H9 (cell line): ENCODE measurements at places on chromosomes 2 and 18.

DNA sequence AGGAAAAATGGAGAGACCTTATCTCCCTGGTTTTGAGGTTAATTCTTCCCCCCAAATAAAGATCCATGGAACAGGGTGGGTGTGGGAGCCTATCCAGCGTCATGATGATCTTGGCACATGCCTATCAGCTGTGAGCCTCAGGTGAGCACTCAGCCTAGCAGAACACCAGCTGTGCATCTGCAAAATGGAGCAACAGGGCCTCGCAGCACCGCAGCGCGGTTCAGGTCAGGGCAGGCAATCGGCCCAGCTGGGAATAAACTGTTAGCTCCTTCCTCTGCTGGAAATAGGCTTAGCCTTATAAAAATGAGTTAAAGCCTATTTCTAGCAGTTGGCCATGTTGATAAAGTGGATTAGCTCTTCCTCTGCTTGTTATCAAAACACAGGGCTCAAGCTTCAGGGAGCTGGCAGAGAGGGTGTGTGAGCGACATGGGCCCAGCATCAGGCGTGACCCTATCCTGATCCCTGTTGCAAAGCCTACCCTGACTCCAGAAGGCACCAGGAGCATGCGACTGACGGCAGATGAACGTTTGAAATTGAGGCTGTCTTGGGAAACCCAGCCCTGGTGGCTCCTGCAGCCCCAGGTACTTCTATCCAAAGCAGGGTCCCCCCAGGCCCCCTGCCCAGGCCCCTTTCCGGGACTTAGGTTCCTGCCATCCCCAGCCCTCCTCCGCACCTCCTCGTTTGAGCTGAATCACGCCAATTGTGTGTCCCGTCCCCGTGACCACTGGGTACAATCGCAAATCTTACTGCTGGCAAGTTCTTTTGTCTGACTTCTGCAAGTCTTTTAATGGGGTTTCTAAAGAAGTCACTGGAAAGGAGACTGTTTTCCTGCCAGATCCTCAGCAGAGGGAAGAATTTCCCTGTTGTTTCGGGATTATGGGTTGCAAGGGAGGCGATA is 35.4 kb downstream of the ARHGEF4 start:
- no peak overlapping the region for H3K4me3 ChIP-seq
- H3K4me1 ChIP-seq, result no peaks in the 10 kb centered on the region
- H3K36me3 ChIP-seq, result peaks cover 13% of the 10 kb centered on the region
- no peaks in the 10 kb centered on the region for H3K27me3 ChIP-seq
- no peak for DNase-seq

GRCh38 chr2:240962300-240963064 is 35.9 kb upstream of the SNED1 start:
- no peaks in the 10 kb centered on the region for H3K36me3 ChIP-seq
- no peak overlapping the region for H3K27ac ChIP-seq
- DNase-seq, result peak; percentile 31
- no peaks in the 10 kb centered on the region for H3K27me3 ChIP-seq
- H3K4me3 ChIP-seq, result no peak overlapping the region
- H3K4me1 ChIP-seq, result no peaks in the 10 kb centered on the region; the same call in 1 of the 2 replicates

GRCh38 chr2:225104971-225105370 is 62.7 kb upstream of the DOCK10 start:
- peaks cover 3% of the 10 kb centered on the region; the same call in 1 of the 2 replicates for H3K4me1 ChIP-seq
- H3K36me3 ChIP-seq, result no peaks in the 10 kb centered on the region
- no peaks in the 10 kb centered on the region for H3K27me3 ChIP-seq
- DNase-seq, result no peak

DNA sequence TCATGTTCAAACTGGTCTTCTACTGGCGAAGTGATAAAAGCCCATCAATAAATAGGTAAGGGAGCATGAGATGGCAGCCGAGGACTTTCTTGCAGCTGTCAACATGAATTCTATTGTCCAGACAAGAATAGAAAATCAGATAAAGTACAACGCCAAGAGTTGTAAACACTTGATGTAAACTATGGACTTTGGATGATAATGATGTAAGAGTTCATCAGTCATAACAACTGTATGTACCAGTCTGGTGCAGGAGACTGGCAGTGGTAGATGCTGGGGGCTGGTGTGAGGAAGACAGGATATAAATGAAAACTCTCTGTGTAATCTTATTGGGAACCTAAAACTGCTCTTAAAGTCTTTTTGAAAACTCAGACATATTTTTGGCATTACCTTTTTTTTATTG is 155.9 kb upstream of the RASGRP3 start:
- no peaks in the 10 kb centered on the region for H3K27me3 ChIP-seq
- H3K4me3 ChIP-seq, result no peak overlapping the region
- no peak for DNase-seq
- no peaks in the 10 kb centered on the region for H3K4me1 ChIP-seq
- H3K36me3 ChIP-seq, result no peaks in the 10 kb centered on the region

DNA sequence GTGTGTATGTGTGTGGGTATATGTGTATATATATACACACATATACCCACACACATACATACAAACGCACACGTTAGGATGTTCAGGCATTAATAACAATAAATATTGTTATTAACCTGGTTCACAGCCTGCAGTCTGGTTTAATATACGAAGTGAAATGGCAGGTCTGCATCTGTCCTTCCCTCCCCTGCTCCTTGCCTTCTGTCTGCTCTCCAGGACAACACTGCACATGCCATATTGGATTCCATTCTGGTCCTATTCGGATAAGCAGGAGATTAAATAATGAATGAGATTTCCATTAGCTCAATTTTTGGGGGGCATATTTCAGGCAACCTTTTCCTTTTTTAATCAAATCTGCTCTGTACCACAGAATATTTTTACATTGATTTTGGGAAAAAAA is 158.0 kb downstream of the CELF4 start:
- H3K36me3 ChIP-seq, result no peaks in the 10 kb centered on the region
- H3K27ac ChIP-seq, result no peak overlapping the region
- no peak overlapping the region for H3K4me3 ChIP-seq

GRCh38 chr2:13289310-13289709 is 572.6 kb downstream of the TRIB2 start:
- H3K36me3 ChIP-seq, result no peaks in the 10 kb centered on the region
- no peaks in the 10 kb centered on the region for H3K27me3 ChIP-seq
- H3K27ac ChIP-seq, result no peak overlapping the region
- no peak overlapping the region for H3K4me3 ChIP-seq
- no peaks in the 10 kb centered on the region for H3K4me1 ChIP-seq

GRCh38 chr18:48607056-48607984 is 68.5 kb downstream of the CTIF start:
- no peaks in the 10 kb centered on the region; the same call in 2 of the 3 replicates for H3K36me3 ChIP-seq
- no peaks in the 10 kb centered on the region for H3K4me1 ChIP-seq
- H3K27ac ChIP-seq, result no peak overlapping the region
- H3K4me3 ChIP-seq, result no peak overlapping the region
- no peaks in the 10 kb centered on the region for H3K27me3 ChIP-seq

- no peak overlapping the region for H3K27ac ChIP-seq
- DNase-seq, result no peak
- H3K4me1 ChIP-seq, result no peaks in the 10 kb centered on the region; the same call in 1 of the 2 replicates
Observed at GRCh38 chr2:231928481-231928880, 2.3 kb upstream of the NPPC start.

GRCh38 chr18:9642799-9643462 is 28.6 kb upstream of the PPP4R1 start:
- H3K36me3 ChIP-seq, result no peaks in the 10 kb centered on the region
- H3K4me3 ChIP-seq, result 0 out of 3 replicates have a peak overlapping the region, but pooled peaks have one; percentile 4
- DNase-seq, result no peak
- H3K4me1 ChIP-seq, result no peaks in the 10 kb centered on the region; the same call in 1 of the 2 replicates

- no peaks in the 10 kb centered on the region for H3K4me1 ChIP-seq
- H3K27ac ChIP-seq, result no peak overlapping the region
- no peaks in the 10 kb centered on the region for H3K36me3 ChIP-seq
- no peak for DNase-seq
- no peak overlapping the region for H3K4me3 ChIP-seq
Observed at GRCh38 chr2:84653302-84653701, 137.0 kb downstream of the DNAH6 start.

DNA sequence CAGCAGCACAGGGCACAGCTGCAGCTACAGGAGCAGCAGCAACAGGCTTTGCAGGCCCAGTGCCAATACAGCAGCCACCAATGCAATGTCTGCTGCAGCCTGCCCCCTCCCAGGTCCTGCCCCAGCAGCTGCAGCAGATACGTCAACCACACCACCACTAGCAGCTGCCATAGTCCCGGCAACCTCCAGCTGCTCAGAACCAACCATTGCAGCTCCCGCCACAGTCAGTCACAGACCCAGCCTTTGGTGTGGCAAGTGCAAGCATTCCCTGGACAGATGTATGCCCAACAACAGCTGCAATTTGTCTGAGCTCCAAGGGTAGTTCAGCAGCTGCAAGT is 53.3 kb upstream of the TUBA3E start:
- H3K4me1 ChIP-seq, result no peaks in the 10 kb centered on the region
- no peaks in the 10 kb centered on the region for H3K36me3 ChIP-seq
- no peaks in the 10 kb centered on the region for H3K27me3 ChIP-seq
- no peak overlapping the region for H3K4me3 ChIP-seq

- no peaks in the 10 kb centered on the region for H3K27me3 ChIP-seq
- no peaks in the 10 kb centered on the region for H3K36me3 ChIP-seq
- H3K27ac ChIP-seq, result no peak overlapping the region
- H3K4me1 ChIP-seq, result peaks cover 5% of the 10 kb centered on the region; the same call in 1 of the 2 replicates
- DNase-seq, result no peak
Observed at GRCh38 chr18:63141778-63142176, 177.8 kb downstream of the BCL2 start.

DNA sequence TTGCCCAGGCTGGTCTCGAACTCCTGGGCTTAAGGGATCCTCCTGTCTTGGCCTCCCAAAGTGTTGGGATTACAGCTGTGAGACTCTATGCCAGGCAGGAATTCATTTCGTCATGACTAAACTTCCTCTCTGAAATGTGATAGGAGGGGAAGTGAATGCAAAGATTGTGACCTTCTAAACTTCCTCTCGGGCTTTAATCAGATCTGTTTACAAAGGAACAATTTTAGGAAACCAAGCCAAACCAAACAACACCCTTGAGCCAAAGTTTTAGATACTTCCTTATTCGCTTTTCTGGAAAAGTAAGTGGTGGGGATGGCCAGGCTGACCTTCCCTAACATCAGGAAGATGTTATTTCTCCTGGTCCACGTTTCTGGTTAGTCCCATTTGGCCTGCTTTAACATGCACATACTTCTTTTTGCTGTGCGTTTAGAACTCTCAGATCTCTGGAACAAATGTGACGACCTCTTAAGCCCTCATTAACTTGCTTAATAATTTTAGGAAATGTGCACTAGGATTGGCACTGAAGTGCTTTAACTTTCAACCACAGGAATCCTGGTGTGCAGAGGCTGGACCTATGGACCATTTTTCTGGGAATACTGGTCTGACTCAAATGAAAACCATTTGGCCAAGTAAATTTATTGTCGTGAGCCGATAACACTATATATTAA is 33.2 kb upstream of the YES1 start:
- no peak for DNase-seq
- no peak overlapping the region for H3K27ac ChIP-seq
- H3K4me1 ChIP-seq, result no peaks in the 10 kb centered on the region
- peaks cover 17% of the 10 kb centered on the region for H3K27me3 ChIP-seq

DNA sequence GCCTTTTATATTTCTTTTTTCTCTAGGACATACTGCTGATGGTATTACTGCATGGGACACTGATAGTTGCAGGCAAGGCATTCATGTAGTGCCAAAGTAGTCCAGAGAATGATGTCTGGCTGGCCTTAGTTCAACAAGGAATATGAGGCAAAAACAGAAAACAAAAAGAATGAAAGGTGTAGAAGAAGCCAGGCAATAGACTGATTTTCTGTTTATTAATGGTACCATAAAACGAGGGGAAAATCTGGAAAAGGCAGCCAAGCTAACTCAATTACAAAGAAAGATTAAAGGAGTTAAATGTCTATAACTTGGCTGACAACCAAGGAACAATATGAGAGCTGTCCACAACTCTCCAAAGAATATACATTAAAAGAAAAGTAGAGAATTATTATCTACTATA is 284.9 kb downstream of the ZEB2 start:
- H3K4me3 ChIP-seq, result no peak overlapping the region
- DNase-seq, result no peak
- H3K4me1 ChIP-seq, result peaks cover 4% of the 10 kb centered on the region; the same call in 1 of the 2 replicates
- H3K27ac ChIP-seq, result no peak overlapping the region

- no peaks in the 10 kb centered on the region for H3K27me3 ChIP-seq
- H3K36me3 ChIP-seq, result no peaks in the 10 kb centered on the region
- no peaks in the 10 kb centered on the region; the same call in 1 of the 2 replicates for H3K4me1 ChIP-seq
- no peak overlapping the region for H3K4me3 ChIP-seq
- DNase-seq, result no peak
- no peak overlapping the region for H3K27ac ChIP-seq
Observed at GRCh38 chr2:17804358-17804757, 11.9 kb upstream of the MSGN1 start.
